ENCODE measurements at places on chromosomes 5 and 9.

- no peaks in the 10 kb centered on the region for H3K27me3 ChIP-seq
- H3K4me3 ChIP-seq: no peak overlapping the region
- H3K27ac ChIP-seq: peak overlapping the region; percentile 78
- peaks cover 1% of the 10 kb centered on the region for H3K36me3 ChIP-seq
- peaks cover 66% of the 10 kb centered on the region for H3K4me1 ChIP-seq
- no peak for DNase-seq
These were observed 7.8 kb downstream of the SH3PXD2B start for GRCh38 chr5:172446336-172447051.

DNA sequence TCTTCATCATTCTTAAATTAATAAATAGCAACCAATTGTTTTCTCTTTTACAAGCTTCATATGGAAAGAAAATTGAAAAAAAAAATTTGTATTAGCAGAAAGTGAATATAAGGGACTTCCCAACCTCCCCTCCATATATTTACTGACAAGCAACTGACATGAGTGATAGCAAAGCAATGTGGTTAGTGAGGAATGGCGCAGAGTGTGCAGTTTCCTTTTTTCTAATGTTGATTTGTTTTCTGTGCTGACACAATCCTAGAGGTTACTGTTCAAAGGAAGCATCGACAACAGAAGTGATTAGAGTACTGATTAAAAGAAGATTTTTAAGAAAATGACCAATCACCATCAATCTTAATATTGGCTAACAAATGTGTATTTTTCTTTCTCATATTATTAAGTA lies 1.7 kb upstream of the PTGER4 start:
- DNase-seq: no peak
- H3K4me3 ChIP-seq: no peak overlapping the region
- H3K27ac ChIP-seq: no peak overlapping the region
- H3K36me3 ChIP-seq: no peaks in the 10 kb centered on the region

DNA sequence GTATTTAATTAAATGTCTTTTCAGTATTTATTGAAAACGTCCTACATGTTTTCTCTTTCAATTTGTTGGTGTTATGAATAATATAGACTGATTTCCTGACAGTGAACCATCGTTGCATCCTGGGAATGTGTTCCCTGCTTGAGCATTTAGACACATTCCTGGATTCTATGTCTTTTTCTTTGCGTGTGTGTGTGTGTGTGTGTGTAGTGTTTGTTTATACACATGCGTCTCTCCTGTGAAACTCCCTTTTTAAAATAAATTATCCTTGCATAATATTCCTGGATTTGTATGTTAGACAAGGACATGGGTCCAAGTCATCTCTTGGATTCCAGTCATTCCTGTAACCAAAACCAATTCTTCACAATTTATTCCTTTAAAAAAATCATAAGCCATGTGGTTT lies 153.4 kb downstream of the HSPA4 start:
- DNase-seq: no peak
- H3K27ac ChIP-seq: no peak overlapping the region
- H3K4me1 ChIP-seq: no peaks in the 10 kb centered on the region
- H3K27me3 ChIP-seq: no peaks in the 10 kb centered on the region
- no peaks in the 10 kb centered on the region for H3K36me3 ChIP-seq
- H3K4me3 ChIP-seq: no peak overlapping the region

DNA sequence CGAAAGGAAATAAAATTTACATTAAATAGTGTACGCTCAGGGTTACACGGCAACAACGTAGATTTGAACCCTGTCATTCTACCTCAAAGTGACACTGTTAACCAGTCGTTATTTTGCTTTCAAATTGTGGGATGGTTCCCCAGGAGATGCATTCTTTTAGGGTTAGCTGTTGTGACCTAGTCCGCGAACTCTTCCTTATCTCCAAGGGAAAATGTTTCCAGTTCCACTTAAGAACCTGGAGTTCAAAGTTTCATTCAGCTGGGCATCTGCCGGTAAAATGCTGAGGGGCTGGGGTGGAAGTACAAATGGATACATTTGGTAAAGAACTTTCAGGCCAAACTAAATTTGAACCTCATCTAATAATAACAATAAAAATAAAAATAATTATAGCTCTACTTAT lies 264.6 kb downstream of the NR3C1 start:
- no peak for DNase-seq
- no peak overlapping the region for H3K27ac ChIP-seq
- H3K27me3 ChIP-seq: no peaks in the 10 kb centered on the region
- no peaks in the 10 kb centered on the region for H3K36me3 ChIP-seq
- peaks cover 15% of the 10 kb centered on the region for H3K4me1 ChIP-seq
- no peak overlapping the region for H3K4me3 ChIP-seq

DNA sequence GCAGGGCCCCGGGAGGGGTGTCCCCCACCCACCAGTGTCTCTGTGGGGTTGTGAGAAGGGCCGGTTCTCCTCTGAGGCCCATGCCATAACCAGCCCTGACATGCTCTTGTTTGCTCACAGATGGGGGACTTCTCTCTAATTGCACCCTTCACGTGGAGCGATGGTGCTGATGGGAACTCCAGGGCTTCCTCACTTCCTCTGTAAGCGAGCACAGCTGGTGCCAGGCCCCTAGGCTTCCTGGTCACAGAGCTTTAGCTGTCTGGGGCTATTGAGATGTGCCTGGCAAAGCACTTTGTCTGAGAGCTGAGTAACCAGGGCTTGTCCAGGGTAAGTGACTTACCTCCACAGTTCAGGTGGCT lies 36.4 kb downstream of the PHF2 start:
- H3K4me3 ChIP-seq: no peak overlapping the region
- no peak for DNase-seq
- peaks cover 9% of the 10 kb centered on the region for H3K4me1 ChIP-seq
- no peaks in the 10 kb centered on the region for H3K27me3 ChIP-seq
- peaks cover 8% of the 10 kb centered on the region for H3K36me3 ChIP-seq

DNA sequence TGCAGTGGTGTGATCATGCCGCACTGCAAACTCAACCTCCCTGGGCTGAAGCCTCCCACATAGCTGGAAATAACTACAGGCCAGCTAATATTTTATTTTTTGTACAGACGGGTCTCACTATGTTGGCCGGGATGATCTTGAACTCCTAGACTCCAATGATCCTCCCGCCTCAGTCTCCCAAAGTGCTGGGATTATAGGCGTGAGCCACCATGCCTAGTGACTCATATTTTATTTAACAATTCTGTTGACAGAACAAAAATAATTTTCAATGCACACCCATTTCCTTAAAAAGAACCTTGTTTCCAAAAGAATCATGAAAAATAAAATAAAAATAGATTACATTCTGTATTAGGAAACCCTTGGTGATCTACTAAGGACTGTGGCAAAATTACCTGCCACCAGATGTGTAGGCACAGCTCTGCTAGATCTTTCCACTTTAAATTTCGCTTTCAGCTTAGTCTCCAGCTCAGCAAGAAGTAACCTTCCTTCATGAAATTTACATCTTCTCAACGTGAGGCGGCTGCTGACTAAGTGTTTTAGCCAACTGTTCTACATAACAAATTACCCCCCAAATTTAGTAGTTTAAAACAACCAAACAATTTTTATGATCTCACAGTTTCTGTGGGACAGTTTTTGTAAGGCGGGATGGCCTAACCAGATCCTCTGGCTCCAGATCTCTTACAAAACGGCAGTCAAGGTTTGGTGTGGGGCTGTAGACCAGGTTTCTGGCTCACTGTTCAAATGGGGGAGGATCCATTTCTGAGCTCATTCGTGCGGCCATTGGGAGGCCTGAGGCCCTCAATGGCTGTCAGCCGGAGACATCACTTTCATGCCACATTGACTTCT lies 32.6 kb upstream of the GOLPH3 start:
- DNase-seq: no peak
- H3K36me3 ChIP-seq: no peaks in the 10 kb centered on the region
- H3K4me1 ChIP-seq: no peaks in the 10 kb centered on the region
- no peak overlapping the region for H3K4me3 ChIP-seq

GRCh38 chr5:44336708-44337107 lies 52.5 kb downstream of the FGF10 start:
- no peak overlapping the region for H3K4me3 ChIP-seq
- H3K27ac ChIP-seq: no peak overlapping the region
- H3K27me3 ChIP-seq: no peaks in the 10 kb centered on the region
- no peaks in the 10 kb centered on the region for H3K4me1 ChIP-seq
- no peaks in the 10 kb centered on the region for H3K36me3 ChIP-seq
- DNase-seq: no peak

DNA sequence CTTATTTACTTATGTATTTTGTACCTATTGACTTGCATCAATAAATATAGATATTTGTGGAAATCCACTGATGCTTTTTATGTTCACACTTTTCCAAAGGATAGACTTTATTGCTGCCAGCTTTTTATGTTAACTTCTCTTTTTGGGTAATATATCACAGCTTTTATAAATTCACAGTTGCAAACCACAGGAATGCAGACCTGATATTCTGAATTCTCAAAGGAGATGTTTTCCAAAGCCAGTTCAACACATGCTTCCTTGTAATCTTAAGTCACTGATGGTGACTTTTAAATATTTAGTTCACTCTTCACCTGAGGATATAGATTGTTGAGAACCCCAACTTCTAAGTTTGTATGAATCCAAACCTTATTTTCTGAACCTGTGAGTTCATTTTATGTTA lies 223.4 kb upstream of the PRR16 start:
- no peak overlapping the region for H3K27ac ChIP-seq
- DNase-seq: no peak
- H3K36me3 ChIP-seq: no peaks in the 10 kb centered on the region
- H3K27me3 ChIP-seq: no peaks in the 10 kb centered on the region
- no peak overlapping the region for H3K4me3 ChIP-seq

GRCh38 chr5:143559586-143560109 lies 156.2 kb upstream of the NR3C1 start:
- H3K27me3 ChIP-seq: no peaks in the 10 kb centered on the region
- no peaks in the 10 kb centered on the region for H3K36me3 ChIP-seq
- DNase-seq: no peak
- no peaks in the 10 kb centered on the region for H3K4me1 ChIP-seq
- no peak overlapping the region for H3K4me3 ChIP-seq
- no peak overlapping the region for H3K27ac ChIP-seq

- no peaks in the 10 kb centered on the region for H3K4me1 ChIP-seq
- no peaks in the 10 kb centered on the region for H3K36me3 ChIP-seq
- no peak overlapping the region for H3K27ac ChIP-seq
- H3K4me3 ChIP-seq: no peak overlapping the region
- no peak for DNase-seq
These were observed 319.1 kb upstream of the PIK3R1 start for GRCh38 chr5:67896311-67896929.

DNA sequence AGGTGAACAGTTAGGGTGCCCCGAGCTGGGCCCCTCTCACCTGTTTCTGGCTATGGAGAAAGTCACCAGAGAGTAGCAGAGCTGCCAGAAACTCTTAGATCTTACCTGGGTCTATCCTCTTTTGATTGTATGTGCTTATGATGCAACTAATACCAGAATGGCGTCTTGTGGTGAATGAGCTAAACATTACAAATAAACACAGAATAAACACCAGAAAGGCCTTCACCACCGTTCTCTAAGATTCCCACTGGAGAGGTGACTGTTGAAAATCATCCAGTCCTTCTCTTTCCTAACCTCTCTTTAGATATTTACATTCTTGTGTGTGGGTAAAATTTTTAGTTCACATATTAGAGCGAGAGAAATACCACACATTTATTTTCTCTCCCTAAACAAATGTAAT lies 241.7 kb upstream of the GAS1 start:
- no peaks in the 10 kb centered on the region for H3K36me3 ChIP-seq
- H3K27ac ChIP-seq: no peak overlapping the region
- no peak overlapping the region for H3K4me3 ChIP-seq

DNA sequence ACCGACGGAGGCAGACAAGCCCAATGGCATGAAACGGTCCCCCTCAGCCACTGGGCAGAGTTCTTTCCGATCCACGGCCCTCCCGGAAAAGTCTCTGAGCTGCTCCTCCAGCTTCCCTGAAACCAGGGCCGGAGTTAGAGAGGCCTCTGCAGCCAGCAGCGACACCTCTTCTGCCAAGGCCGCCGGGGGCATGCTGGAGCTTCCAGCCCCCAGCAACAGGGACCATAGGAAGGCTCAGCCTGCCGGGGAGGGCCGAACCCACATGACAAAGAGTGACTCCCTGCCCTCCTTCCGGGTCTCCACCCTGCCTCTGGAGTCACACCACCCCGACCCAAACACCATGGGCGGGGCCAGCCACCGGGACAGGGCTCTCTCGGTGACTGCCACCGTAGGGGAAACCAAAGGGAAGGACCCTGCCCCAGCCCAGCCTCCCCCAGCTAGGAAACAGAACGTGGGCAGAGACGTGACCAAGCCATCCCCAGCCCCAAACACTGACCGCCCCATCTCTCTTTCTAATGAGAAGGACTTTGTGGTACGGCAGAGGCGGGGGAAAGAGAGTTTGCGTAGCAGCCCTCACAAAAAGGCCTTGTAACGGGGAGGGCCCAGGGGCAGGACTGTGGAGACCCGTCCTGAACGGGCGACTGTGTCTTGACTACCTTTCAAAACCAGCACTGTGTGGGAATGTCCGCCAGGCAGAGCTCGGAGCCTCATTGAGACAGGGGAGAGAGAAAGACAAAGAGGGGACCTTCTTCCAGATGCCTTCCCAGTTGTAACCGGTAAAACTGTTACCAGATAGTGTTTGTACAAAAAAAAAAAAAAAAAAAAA lies 29.9 kb downstream of the CD180 start:
- peak overlapping the region; percentile 83 for H3K27ac ChIP-seq
- peaks cover 37% of the 10 kb centered on the region for H3K36me3 ChIP-seq
- no peaks in the 10 kb centered on the region for H3K27me3 ChIP-seq

GRCh38 chr9:111258209-111258874 lies 71.7 kb downstream of the OR2K2 start:
- H3K4me1 ChIP-seq: no peaks in the 10 kb centered on the region
- no peaks in the 10 kb centered on the region for H3K36me3 ChIP-seq
- no peaks in the 10 kb centered on the region for H3K27me3 ChIP-seq
- no peak overlapping the region for H3K27ac ChIP-seq

- H3K4me3 ChIP-seq: no peak overlapping the region
- DNase-seq: no peak
- no peak overlapping the region for H3K27ac ChIP-seq
- H3K36me3 ChIP-seq: no peaks in the 10 kb centered on the region
- no peaks in the 10 kb centered on the region for H3K4me1 ChIP-seq
These were observed 70.3 kb upstream of the CNTLN start for GRCh38 chr9:17064558-17064957.

DNA sequence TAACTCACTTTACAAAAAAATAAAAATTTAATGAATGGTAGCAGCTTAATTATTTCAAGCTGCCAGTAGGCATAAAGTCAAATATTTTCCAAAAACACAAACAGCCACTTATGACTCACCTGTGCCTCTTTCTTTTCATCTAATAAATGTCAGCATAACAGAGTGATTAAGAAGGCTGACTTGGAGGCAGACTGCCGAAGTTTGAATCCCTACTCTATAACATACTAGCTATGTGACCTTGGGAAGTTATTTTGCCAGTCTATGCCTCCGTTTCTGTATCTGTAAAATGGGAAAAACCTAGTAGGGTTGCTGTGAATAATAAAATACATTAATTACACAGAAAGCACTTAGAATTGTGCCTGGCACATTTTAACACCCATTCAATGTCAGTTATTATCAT lies 33.8 kb downstream of the FANCC start:
- no peak overlapping the region for H3K27ac ChIP-seq
- H3K27me3 ChIP-seq: no peaks in the 10 kb centered on the region
- no peak overlapping the region for H3K4me3 ChIP-seq
- DNase-seq: no peak

- no peaks in the 10 kb centered on the region for H3K27me3 ChIP-seq
- H3K36me3 ChIP-seq: no peaks in the 10 kb centered on the region
- no peak for DNase-seq
- H3K4me1 ChIP-seq: peaks cover 1% of the 10 kb centered on the region
- H3K27ac ChIP-seq: no peak overlapping the region
These were observed 495.3 kb upstream of the PIK3R1 start for GRCh38 chr5:67720162-67720772.

- peaks cover 4% of the 10 kb centered on the region for H3K36me3 ChIP-seq
- peak; percentile 50 for DNase-seq
- peaks cover 19% of the 10 kb centered on the region for H3K4me1 ChIP-seq
These were observed 61.3 kb upstream of the RNF38 start for GRCh38 chr9:36461323-36461722.
